NCI-H2227 treated with DMSO at 0.1 percent for 48 hours (cell line): ENCODE measurements at places on chromosomes 7 and 10.

DNA sequence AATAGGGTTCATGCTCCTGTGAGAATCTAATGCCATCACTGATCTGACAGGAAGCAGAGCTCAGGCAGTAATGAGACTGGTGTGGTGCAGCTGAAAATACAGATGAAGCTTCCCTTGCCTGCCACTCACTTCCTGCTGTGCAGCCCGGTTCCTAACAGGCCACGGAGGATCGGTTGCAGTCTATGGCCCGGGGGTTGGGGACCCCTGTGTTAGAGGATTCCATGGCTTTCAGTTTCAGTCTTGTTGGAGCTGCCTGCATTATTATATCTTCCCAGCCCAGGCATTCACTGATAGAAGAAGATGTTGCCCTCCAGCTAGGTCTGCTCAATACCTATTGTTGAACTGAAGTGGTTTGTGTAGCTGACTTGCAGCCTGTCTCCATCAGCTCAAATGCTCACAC is 1298.8 kb downstream of the TYW1 start:
- DNase-seq, result no peak

- DNase-seq, result no peak
Observed at GRCh38 chr10:22606164-22606614, 108.2 kb downstream of the PIP4K2A start.

DNA sequence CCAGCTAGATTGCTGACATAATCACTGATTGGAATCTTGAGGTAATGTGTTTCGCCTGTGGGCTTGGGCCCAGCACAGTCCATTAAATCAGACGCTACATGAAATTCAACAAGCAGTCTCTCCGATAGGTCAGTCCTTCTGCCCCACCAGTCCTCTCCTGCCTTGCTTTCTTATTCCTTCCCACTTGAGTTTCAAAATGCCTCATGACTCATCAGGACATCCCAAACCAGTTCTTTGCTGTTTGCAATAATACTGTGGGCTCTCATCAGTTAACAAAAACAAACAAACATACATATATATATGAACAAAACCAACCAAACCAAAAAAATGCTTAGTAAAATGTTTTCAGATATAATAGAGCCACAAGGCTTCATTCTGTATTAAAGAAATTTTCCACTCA is 599.0 kb downstream of the SORCS1 start:
- DNase-seq, result no peak

DNA sequence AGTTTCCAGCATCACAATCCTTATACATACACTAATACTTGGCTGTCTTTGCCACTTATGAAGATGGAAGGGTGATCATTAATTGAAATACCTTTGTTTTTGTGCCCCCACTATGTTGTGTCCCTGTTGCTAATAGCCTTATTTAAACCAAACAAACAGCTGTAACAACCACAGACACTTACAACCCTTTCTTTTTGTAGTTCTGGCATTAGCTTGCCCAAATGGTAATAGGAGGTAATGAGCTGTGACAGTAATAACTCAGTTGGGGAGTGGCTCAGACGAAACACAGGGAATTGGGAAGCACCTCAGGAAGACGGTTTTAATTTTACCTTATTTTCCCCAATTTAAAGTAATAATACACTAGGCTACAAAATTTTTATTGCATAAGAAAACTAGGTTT is 83.4 kb downstream of the MDFIC start:
- no peak for DNase-seq

DNA sequence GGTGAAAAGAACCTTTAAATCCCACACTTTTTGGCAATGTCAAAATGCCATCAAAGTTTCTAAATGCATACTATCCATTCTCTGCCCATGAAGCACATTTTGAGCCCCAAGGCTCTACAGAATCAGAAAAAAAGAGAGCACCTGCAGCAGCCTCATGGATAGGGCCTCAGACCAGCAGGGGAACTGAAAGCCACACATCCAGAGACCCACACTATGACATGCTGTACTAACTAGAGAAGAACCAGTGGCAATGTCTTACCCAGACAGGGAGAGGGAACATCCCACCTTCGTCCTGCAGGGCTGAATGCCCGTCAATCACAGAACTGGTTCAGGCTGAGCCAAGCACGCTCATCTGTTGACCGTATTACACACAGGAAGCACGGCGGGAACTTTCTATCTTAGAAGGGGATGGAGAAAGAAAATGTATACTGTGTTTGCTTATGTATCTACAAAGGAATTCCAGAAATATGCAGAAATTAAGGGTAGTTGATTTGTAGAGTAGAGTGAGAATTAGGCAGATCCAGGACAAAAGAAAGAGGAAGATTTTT is 237.2 kb downstream of the GLI3 start:
- DNase-seq, result no peak

GRCh38 chr10:66882271-66882670 is 43.6 kb upstream of the LRRTM3 start:
- no peak for DNase-seq

DNA sequence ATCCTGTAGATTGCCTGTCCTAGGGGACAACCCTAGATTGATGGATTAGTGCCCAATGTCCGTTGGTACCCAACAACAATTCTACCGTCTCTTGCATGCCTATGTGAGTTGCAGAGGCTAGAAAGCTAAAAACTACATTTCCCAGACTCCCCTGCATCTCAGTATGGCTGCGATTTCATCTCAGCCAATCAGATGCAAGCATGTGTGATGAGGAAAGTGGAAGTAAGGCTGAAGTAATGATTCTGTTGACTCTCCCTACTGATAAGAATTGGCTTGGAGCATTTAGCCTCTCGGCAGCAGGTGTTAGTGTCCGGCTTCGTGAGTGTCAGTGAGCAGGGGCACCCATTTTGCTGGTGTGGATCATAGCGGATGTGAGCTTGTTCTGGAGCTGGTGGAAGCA is 171.9 kb downstream of the FGFR2 start:
- no peak for DNase-seq

DNA sequence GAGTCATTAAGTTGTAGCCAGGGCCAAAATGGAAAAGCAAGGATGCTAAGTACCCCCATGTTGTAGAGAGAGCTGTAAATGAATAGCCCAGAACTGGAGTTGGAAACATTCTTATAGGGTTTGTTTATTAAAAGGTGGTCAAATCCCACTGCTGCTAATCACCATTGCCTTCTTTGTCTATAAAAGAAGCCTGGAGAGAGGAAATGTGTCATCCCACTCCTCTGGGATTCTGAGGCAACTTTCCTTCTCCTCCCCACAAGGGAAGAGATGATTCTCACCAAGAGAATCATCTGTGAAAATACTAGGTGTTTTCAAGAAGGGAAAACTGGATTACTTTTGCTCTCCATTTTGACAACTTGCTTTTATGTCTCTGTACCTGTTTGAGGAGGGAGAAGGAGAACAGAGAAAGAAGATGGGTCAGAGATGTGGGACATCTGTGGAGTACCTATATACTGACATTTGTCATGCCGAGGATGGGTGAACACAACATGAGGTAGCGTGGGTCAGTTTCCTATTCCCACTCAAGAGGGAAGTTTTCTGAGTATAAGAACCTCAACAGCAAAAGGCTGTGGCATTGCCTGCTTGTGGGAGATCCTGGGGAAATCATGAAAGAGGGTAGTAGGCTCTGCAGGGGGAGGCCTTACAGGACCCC is 262.2 kb downstream of the KIF20B start:
- no peak for DNase-seq

GRCh38 chr7:24902276-24902675 is 77.7 kb downstream of the OSBPL3 start:
- DNase-seq, result no peak

GRCh38 chr7:99557940-99558305 is 519 bp upstream of the ZNF655 start:
- DNase-seq, result no peak
